Stimulated activated CD8-positive, alpha-beta memory T cell treated with anti-CD3 and anti-CD28 coated beads, Interleukin-4, amount 100 ng/mL, for 4 hours (primary cell): ENCODE measurements at places on chromosomes 13 and 19.

GRCh38 chr13:37806666-37807065 lies 62.9 kb downstream of the TRPC4 start:
- no peak for DNase-seq

- DNase-seq = no peak
Measured at GRCh38 chr13:65638572-65639168, 1591.5 kb downstream of the PCDH9 start.

- DNase-seq = no peak
Measured at GRCh38 chr19:35077411-35078223, 36.1 kb downstream of the HPN start.

DNA sequence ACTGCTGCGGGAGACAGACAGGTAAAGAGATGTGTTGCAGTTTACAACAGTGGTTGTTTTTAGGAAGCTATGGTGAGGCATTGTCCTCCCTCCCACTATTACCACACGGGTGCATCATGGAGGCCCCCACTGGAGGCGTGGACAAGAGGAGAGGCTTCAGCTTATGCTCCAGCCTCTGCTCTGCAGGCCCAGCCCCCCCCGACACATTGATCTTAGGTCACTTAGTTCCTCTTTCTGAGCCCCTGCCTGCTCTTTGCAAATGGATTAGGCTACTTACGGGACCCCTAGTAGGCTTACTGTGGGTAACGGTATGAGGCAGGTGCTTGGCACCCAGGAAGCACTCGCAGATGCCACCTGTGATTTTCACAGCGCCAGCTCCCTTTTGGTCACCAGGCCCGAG lies 123.9 kb downstream of the SLC7A1 start:
- no peak for DNase-seq

DNA sequence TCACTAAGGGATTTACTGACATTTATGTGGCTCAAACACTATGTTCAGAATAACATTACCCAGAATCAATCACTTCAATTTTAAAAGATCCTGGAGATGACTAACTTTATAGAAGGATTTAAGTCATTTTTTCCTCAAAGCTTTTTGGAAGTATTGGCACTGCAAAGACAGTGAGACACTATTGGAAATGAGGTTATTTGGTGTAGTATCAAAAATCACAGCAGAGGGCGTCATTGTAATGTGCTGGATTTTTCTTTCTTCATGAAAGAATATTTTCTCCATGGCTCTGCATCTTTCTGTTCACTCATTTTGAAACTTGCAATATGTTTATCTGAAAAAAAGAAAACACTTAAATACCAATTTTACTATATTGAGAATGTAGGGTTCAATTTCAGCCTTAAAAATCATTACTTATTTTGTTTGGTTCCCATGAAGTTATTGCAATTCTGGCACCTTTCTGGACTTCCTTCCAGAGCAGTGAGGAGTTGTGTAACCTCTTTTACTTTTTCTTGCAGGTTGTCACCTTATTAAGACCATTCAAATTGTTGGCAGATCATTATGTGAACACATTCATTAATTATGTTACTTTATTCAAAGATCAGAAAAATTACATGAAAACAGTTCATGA lies 3.7 kb upstream of the CSNK1A1L start:
- DNase-seq = no peak

GRCh38 chr19:41707502-41707812 lies 969 bp upstream of the CEACAM5 start:
- DNase-seq = no peak

DNA sequence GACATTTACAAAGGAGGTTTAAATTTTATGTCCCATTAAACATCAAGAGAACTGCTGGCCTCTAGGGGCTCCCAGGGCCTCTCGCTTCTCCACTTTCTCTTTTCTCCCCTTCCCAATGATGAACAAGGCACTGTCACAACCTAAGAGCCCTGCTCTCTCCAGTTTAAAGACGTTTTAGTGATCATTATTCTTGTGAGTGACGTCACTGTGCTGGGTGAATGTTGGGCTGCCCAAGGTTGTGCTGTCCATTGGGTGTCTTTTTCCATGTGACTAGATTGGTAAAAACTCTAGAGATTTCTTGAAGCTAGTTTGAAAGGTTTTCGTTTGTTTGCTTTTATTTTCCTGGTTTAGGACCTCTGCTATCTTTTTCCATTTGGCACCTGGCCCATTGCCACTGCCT lies 602.6 kb downstream of the PCDH9 start:
- DNase-seq = no peak

- DNase-seq = no peak
Measured at GRCh38 chr13:26280295-26280694, 26.4 kb downstream of the CDK8 start.

- DNase-seq = no peak
Measured at GRCh38 chr13:104996022-104996421, 1539.4 kb downstream of the EFNB2 start.

- DNase-seq = no peak
Measured at GRCh38 chr19:2625434-2625833, 77.1 kb downstream of the GNG7 start.

DNA sequence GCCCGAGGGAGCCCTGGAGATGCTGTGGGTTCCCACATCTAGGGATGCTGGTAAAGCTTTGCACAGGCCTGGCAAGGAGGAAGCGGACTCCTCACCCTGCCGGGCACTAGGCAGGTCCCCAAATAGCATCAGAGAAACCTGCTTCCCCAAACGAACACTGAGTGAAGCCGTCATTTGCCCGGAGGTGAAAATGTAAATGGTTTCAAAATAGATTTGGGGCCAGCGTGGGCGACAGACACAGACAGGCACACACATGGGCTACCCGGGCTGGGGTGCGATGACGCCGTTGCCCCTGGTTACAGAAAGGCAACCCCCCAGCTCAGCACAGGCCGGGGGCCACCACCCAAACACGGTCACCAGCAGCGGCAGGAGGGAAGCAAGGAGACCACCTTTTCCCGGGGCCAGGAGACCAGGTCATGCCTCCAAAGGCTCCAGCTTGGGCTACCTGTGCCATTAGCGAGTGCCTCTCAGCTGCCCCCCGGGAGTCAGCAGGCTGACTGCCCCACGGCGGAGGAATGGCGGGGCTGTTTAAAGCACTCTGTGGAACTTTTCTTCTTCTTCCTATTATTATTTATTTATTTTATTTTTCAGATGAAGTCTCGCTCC lies 47.5 kb upstream of the NDUFS7 start:
- DNase-seq = no peak

DNA sequence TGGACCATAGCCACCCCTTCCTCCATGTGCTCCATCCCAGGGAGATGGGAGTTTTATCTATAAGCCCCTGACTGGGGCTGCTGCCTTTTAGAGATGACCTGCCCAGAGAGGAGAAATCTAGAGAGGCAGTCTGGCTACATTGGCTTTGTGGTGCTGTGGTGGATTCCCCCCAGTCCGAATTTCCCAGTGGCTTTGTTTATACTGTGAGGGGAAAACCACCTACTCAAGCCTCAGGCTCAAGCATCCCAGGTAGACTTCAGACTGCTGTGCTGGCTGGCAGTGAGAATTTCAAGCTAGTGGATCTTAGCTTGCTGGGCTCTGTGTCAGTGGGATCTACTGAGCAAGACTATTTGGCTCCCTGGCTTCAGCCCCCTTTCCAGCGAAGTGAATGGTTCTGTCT lies 1195.7 kb upstream of the PCDH20 start:
- DNase-seq = no peak
